ENCODE measurements at places on chromosomes 3 and 15.

DNA sequence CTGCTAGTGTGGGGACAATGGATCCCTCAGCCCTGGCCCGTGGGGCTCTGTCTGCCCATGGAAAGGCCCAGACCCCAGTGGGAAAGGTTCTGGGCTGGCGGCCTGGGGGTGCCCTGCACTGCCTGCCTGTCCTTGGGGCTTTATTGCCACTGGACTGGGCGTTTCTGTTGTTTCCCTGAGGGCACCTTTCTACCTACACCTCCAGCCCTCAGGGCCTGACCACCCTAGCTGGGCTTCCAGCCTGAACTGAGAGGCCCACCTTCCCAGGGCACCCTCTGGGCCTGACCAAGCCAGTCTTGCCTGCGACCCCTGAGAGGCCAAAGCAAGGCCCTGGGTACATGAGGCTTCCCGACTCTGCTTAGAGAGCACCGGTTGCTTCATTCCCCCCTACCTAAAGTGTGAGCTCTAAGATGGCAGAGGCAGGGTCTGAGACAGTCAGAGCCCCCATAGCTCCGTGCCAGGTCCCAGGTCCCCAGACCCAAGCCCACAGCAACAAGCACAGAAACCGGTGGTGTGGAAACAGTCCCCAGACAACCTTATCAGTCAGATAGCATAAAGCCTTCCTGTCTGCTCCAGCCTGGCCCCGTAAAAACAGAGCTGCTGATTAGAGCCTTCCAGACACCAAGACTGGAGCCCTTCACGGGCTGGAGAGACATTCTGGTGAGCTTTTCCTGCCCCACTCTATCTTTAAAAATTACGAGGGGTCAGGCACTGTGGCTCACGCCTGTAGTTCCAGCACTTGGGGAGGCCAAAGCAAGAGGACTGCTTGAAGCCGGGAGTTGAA is 102.8 kb downstream of the CHSY1 start:
- no peak for DNase-seq

DNA sequence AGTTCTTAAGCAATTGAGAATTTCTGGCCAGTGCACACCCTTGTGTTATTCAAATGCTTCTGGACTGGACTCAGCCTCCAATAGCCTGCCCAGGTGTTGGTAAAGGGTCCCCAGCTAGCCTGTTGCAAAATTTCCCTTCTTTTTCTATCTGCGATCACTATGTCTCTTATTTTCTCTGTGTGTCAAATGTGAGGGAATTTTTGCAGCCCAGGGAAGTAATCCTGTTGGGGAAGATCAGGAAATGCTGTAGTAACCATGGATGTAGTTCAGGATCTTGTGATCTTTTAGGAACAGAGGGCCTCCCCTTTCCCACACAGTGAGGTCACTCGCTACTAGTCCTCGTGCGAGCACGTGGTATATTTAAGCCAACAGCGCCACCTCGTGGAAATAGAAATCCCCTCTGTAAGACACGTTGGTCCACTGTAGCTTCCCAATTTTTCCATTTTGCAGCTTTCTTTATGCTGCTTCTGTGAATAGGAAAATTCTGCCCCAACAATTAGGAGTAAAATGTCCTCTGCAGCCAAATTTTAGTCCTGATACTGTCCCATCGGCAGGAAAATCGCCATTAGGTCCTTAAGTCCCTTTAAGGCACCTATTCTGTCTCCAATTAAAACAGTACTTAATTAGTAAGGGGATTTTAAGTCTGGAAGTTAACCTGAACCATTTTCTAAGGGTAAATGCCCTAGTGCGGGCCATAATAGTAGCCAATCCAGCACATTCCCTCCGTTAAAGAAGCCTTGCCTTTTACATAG is 4.0 kb upstream of the SMCO1 start:
- DNase-seq, result peak; percentile 68

DNA sequence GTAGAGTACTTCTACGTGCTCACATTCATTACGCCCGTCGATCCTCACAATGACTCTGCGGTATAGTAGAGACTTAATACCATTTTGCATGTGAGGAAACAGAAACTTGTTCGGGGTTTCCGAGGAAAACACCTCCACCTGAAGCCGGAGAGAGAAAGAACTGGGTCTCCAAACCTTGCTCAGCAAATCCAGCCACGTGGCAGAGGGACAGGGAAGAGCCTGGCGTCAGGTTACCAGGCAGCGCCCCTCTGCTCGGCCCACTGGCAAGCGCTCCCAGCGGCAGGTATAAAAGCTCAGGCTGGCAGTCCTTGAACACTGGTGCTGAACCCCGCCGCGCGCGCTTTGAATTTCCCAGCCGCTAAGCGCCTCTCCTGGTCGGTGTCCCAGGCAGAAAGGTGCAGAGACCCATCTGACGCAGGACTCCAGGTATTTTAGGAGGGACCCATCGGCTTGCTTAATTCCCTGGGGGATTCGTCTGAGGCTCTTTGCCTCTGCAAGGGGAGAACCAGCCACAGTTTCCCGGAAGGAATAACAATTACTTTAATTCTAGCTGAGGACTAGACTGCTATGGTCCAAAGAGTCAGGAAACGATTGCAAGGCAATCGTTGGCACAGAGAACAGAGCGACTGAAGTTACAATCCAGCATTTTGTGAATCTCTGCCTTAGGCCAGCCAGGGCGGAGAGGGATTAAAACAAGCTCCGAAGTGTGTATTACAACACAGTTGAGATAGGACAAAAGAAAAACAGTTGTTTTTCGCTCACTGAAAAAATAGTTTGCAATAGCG is at the start of gene C2CD4A:
Gene C2CD4A (plus strand): TSS at position 315 of the 785 bp plus-strand sequence. CDS start 637 bp downstream, outside the sequence.
- DNase-seq, result peak; percentile 71

GRCh38 chr3:9916734-9917680 is at the start of gene IL17RC:
IL17RC (plus strand) TSS chr3:9917098; CDS start chr3:9917316, 218 bp downstream.
- DNase-seq, result peak; percentile 34

GRCh38 chr3:43035801-43036365 is 56.8 kb downstream of the GASK1A start:
- DNase-seq, result no peak

DNA sequence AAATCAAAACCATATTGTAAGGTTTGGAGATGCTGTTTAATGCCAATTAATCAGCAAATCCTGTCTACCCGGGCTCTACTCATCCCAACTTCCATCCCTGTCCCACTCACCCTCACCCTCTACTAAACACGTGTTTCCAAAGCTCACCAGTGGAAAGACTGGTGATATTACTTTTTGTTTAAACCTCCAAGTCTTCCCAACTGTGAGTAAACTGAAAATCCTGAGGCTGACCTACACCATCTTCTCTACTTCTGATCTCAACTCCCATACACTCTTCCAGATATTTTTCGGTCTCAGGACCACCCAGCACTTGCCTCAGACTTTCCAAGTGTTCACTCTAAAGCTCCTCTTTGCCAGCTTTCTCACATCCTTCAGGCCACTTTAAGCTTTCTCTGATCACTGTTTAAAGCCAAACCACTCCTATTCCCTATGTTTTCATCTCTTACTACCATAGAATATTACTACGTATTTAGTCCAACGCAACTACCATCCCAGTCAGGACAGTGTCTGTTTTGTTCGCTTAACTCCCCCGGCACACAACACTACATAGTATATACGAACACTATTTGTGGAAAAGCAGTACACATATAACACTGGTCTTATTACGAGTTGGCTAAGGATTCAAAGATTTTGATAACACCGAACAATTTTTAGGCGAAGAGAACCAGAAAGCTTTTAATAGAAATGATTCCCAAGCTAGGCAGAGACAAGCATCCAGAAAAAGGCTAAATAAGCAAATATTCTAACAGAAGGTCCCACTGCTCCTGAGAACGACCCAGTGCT is 684 bp downstream of the RPL4 start:
- no peak for DNase-seq

DNA sequence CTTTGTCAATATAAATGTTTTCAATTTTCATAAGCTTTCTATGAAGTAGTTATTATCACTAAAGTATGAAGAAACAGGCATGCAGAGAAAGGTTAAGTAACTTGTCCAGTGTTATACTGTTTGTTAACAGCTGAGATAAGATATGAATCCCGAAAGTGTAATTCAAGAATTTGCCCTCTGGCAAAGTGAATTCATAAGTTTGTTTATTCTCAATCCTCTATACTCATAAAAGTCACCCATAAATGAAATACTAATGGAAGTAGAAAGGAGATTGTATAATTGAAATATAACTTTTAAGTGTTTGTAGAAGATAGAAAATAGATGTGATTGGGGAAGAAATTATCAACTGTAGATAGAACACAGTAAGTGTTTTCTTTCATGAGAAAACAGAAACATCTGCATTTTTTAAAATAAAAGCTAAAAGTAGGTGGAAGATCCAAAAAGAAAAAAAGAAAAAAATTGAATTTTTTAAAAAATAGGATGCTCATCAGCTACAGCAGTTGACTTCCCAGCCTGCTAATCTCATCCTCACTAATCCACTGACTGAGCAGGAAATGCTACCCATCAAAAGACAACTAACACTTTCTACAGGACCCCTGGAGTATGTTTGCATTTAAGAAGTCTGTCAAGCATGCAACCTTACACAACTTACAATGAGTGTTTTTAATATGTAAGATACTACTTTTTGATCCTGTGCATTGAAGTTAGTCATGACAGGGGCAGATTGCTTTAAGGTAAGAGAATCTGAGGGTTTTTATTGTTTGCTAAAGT is 878.1 kb downstream of the SI start:
- DNase-seq, result no peak

GRCh38 chr15:33083232-33084081 is 111.1 kb downstream of the FMN1 start:
- no peak for DNase-seq

- no peak for DNase-seq
These were observed 1.2 kb downstream of the CGNL1 start for GRCh38 chr15:57377478-57377847.

DNA sequence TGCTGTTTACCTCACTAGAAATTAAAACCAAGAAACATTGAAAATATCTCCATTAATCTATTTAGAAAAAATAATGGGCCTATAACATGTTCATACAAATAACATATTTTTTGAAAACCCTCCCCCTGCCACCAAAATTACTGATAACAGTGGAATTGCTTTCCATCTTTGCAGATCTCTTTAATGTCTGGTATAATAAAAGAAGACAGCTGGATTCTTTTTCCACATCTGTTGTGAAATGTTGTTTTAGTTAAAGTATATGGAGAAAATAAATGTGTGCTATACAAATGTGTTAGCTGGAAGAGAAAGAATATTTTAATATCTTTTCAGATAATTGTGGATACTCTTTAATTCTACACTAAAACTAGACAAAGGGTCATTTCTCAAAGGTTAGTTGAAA is 251.0 kb upstream of the GOLGA6L4 start:
- DNase-seq, result no peak

DNA sequence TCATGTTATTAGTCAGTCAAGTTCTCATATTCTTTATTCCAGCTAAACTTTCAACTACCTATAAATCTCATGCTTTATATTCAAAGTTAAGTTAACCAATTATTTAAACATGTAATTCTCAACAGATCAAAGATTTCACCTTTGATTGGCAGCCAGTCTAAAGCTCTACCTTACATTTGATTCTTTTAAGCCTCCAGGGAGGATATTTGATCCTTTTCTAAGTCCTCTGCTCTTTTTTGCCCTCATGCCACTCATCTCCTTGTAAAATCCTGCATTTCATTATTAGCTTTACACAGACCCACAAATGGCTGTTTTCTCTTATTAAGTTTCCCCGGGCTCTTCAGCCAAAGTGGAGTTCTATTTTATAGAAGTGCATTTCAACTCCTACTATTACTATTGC is 134.1 kb downstream of the NLGN1 start:
- no peak for DNase-seq

DNA sequence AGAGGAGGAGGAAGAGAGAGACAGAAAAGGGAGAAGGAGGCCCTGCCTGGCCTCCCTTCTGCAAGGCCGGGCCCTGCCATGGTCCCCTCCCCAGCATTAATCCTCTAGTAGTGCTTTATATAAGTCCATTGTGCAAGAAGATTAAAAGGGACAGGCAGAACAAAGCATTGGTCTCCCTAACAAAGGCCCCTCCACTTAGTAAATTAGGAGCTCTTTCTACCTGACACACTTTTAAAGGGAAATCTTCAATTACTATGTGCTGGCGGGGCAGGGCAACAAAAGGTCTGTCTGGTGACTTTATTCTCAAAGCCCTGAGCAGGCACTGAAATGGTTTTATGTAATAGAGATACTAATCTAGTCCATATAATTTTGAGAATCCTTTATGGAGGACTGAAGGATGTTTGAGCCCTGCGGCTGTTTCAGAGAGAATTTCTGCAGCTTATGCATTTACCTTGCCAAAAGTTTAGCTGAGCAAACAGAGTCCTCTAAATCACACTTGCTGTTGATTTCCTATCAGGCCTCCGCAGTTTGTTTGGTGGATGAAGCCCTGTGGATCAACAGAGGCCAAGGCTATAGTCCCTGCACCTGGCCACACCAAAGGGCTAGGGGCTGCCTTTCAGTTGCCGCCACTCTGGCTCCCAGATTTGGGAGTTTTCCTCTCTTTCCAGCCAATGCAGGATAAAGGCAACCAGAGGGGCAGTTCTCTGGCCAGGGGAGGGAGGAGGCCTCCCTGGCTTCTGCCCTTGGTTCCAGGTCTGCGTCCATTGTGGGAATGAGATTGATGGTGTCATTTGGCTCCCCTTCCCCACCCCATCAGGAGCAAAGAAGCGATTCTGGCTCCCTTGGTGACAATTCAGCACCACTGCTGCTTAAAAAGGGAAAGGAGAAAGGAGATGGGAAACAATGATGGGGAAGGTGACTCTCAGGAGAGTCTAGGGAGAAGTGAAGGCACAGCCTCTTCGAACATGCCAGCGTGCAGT is 148.0 kb downstream of the MEGF11 start:
- no peak for DNase-seq

GRCh38 chr3:38455639-38456430 is 2.1 kb downstream of the ACVR2B start:
- DNase-seq, result no peak

DNA sequence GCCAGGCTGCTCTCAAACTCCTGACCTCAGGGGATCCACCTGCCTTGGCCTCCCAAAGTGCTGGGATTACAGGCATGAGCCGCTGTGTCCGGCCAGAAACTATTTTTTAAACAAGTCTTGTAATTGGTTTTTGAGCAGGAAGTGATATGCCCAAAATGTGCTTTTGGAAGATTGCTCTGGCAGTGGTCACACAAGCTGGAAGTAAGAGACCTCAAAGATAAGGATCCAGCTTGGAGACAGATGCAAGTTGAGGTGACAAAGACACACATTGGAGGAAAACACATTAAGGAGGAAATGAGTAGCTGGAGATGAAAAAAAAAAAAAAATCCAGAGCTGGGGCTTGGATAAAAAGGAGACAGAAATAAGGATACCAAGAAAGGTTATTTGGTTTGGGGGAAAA is 6.3 kb downstream of the TM4SF18 start:
- DNase-seq, result no peak

DNA sequence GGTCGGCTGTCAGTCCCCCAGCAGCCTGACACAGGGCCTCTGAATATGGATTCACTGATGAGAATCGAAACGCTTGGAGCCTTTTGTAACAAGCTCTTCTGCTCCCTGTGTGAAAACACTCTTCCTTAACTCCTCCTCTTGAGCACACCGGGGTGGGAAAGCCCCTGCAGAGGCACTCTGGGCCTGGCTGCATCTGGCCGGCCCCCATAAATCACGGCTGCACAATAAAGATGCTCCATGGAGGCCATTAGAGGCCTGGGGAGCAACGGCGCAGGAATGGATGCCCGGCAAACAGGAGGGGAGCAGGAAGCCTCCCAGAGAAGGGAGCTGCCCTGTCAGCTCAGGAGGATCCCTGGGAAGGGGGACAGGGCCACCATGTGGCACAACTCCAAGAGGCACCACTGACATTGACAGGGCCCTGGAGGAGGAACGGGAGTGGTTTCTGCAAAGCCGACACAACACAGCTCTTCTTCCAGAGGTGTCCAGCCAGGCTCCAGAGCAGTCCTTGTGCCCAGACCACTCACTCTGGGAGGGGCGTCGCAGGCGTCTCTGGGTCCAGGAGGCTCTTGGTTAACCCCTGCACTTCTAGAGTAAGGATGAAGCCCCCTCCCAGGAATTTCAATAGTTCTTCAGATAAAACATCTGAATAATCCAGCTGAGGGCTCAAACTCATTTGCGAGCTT is 509.3 kb upstream of the PPP2R3A start:
- DNase-seq, result no peak

All from activated naive CD4-positive, alpha-beta T cell treated with Interleukin-2 at 50 U/mL for 16 hours (primary cell).